ENCODE measurements at places on chromosomes 2 and 18.

GRCh38 chr2:106537047-106537446, 49.9 kb downstream of the CD8B2 start:
- DNase-seq, result no peak

- no peak for DNase-seq
Measured at GRCh38 chr18:12692206-12692605, 10.3 kb downstream of the CEP76 start.

DNA sequence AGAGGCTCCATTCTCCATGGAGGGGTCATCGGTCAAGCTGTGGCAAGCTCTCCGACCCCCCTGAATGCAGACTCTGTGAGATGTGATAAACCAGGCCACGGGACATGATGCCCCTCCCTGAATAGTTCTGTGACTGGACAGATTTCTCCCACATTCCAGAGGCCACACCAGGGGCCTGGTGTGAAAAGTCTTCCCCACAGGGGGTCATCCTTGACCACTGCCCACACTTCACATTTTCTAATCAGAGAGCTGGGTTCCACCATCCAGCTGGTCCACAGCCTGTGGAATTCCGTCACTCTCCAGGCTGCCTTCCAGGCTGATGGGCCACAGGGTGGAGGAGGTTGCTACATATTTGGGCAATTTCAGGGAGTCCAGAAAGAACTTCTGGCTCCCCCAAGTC, 51.3 kb upstream of the CYRIA start:
- DNase-seq, result no peak

GRCh38 chr2:201401815-201402214, 44.7 kb upstream of the FLACC1 start:
- no peak for DNase-seq

DNA sequence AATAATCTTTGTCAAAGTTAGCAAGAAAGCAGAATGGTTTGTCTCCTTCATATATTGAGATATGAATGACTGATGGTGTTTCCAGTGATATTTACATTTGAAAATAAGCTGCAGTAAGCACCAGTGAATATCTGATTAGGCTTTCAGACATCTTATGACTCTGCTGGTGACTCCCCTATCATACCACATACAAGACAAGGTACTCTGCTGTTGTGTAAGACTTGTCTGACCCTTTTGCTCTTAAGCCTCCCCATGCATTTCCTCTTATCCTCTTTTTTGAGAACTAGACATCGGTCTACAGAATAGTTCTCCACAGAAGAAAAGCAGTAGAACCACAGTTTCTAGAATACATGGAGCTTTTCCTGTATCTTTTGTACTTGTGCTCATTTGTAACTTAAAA, 9.3 kb downstream of the POLI start:
- no peak for DNase-seq

DNA sequence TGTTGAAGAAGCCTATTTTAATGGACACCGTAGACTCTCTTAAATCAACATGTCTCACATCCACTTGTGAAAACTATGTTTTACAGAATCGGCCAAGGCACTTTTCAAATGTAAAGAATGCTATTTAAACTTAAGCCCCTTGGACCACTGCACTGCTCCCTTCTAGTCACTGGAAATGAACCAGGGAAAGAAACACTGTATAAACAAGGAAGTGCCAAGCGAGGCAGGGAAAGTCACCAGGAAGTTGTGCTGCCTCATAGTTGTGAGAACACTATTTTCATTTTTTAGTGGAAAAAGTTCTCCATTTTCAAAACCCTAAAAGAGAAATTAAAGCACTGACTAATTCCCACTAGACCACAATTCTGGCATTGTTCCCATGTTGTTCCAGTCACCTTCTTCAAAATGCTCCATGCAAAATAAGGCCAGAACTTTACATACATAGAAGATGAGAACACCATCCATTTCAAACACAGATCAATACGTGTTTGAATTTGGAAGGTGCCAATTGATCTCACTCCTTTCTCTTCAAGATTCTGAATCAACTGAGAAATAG, 13.5 kb downstream of the CCDC141 start:
- no peak for DNase-seq

DNA sequence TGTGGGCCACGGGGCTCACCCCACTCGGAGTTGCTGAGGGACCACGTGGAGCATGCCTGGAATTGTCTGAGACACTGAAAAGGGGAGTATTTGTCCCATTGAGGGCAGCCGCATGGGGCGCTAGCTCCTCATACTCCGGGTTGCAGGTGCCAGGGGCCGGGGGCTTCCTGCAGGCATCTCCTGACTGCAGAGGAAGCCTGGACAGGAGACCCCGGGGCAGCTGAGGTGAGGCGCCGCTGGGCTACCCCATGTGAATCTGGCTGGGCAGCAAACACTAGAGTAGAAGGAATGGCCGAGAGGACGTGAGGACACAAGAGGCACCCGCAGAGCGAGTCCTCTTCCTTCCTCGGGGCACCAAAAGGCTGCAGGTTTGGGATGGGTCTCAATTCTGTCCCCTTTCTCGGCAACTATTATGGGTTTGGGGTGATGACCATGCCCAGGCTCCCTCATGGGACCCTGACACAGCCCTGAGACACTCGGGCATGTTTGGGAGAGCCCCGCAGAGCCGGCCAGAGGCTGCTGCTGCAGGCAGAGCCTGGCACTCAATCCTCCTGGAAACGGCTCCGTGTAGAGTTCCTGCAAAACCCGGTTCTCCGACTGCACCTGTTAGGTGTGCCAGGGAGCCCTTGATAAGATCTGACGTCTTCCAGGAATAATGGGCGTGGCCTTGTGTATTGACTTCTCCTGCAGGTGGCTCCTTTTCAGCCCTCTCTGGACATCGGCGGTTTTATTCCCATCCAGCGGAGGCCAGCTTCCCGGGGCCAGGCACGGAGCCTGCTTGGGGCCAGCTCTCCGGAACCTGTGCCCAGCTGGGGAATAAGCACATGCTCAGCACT, 77.0 kb downstream of the CTIF start:
- no peak for DNase-seq

DNA sequence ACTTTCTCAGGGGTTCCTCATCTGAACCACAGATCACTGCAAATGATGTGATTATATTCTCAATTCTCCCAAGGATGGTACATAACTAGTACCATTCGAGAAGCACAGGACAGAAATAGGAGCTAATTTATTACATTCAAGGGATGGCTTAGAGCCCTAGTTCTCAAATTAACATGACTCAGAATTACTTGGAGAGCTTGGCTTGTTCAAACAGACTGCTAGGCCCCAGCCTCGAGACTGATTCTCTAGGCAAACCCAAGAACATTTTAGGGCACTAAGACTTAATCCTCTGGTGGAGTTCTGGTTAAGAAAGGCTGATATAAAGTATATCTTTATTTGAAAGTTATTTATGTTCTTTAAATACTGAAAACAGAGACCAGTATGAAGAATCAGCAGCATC, 35.8 kb downstream of the HIBCH start:
- no peak for DNase-seq

Data from activated CD8-positive, alpha-beta T cell treated with anti-CD3 and anti-CD28 coated beads, Interleukin-2, amount 10 ng/mL, durations not matched to agents 7 days and 5 days (primary cell).